A549 treated with dexamethasone at 1 μM for 4 hours (cell line): ENCODE measurements at places on chromosomes 1 and 21. TPM values are rescaled to one million over a fixed set of nuclear protein-coding genes. Genes with fewer than 3 reads are reported as not detected.

ATP6V1G3 gene
- not detected in 5 replicates for total RNA-seq

GALNT2 gene
- 123 to 170 TPM (median 165 TPM) in 5 replicates for total RNA-seq

KIF14 gene
- 7.8 to 12.8 TPM (median 11.5 TPM) in 5 replicates for total RNA-seq

FMO1 gene
- total RNA-seq, result not detected in 5 replicates

ZNF670 gene
- 2.7 to 3.6 TPM (median 2.9 TPM) in 5 replicates for total RNA-seq

WNT2B gene
- total RNA-seq, result 0.19 to 0.33 TPM (median 0.21 TPM) in 5 replicates

TEDDM1 gene
- not detected in 5 replicates for total RNA-seq

LY9 gene
- total RNA-seq, result 0.07 to 0.16 TPM (median 0.12 TPM) in 4 of 5 replicates, not detected in the other

ATP5IF1 gene
- total RNA-seq, result 147 to 173 TPM (median 154 TPM) in 5 replicates

ADGRL2 gene
- total RNA-seq, result 7.2 to 9.5 TPM (median 9.3 TPM) in 5 replicates

CD247 gene
- total RNA-seq, result 0.54 to 0.87 TPM (median 0.61 TPM) in 5 replicates

OR2L13 gene
- total RNA-seq, result not detected in 5 replicates

OR6K3 gene
- total RNA-seq, result not detected in 5 replicates

ATP5PF gene
- total RNA-seq, result 207 to 267 TPM (median 228 TPM) in 5 replicates

CNIH3 gene
- total RNA-seq, result 0.29 to 0.70 TPM (median 0.46 TPM) in 5 replicates

AGL gene
- 2.9 to 4.6 TPM (median 4.1 TPM) in 5 replicates for total RNA-seq

LRRC38 gene
- 0.06 to 0.13 TPM (median 0.07 TPM) in 4 of 5 replicates, not detected in the other for total RNA-seq

ITSN1 gene
- 20.0 to 23.4 TPM (median 21.8 TPM) in 5 replicates for total RNA-seq

MAN1C1 gene
- 0.65 to 0.97 TPM (median 0.92 TPM) in 5 replicates for total RNA-seq

PTPRC gene
- total RNA-seq, result not detected in 5 replicates

TMPRSS3 gene
- 0.09 to 0.53 TPM (median 0.21 TPM) in 5 replicates for total RNA-seq

OR2T33 gene
- not detected in 5 replicates for total RNA-seq

CYP4X1 gene
- total RNA-seq, result 0.04 to 0.08 TPM (median 0.05 TPM) in 3 of 5 replicates, not detected in the others

PYHIN1 gene
- not detected in 5 replicates for total RNA-seq

TINAGL1 gene
- total RNA-seq, result 0.33 to 0.54 TPM (median 0.38 TPM) in 5 replicates

KCNK2 gene
- 0.08 to 0.09 TPM (median 0.08 TPM) in 3 of 5 replicates, not detected in the others for total RNA-seq

RORC gene
- 0.03 to 0.08 TPM (median 0.04 TPM) in 4 of 5 replicates, not detected in the other for total RNA-seq

ADAMTS4 gene
- 0.01 TPM in 3 of 5 replicates, not detected in the others for total RNA-seq

ARTN gene
- 0.10 to 0.48 TPM (median 0.17 TPM) in 4 of 5 replicates, not detected in the other for total RNA-seq

CFHR2 gene
- total RNA-seq, result not detected in 5 replicates

SLC44A3 gene
- 1.3 to 1.8 TPM (median 1.7 TPM) in 5 replicates for total RNA-seq

CRP gene
- total RNA-seq, result not detected in 5 replicates

GADD45A gene
- 74.6 to 89.2 TPM (median 83.7 TPM) in 5 replicates for total RNA-seq

ANGPTL3 gene
- total RNA-seq, result not detected in 5 replicates

CFHR4 gene
- not detected in 5 replicates for total RNA-seq

PRR9 gene
- total RNA-seq, result 0.10 TPM in 1 of 5 replicates, not detected in the others

OR2T11 gene
- not detected in 5 replicates for total RNA-seq

TIE1 gene
- 0.02 to 0.25 TPM (median 0.13 TPM) in 4 of 5 replicates, not detected in the other for total RNA-seq

CACNA1S gene
- total RNA-seq, result 0.01 TPM in 1 of 5 replicates, not detected in the others

GPR37L1 gene
- total RNA-seq, result 0.12 to 0.18 TPM (median 0.14 TPM) in 5 replicates
